Cardiac fibroblast (primary cell): ENCODE measurements at places on chromosomes 7 and 10.

DNA sequence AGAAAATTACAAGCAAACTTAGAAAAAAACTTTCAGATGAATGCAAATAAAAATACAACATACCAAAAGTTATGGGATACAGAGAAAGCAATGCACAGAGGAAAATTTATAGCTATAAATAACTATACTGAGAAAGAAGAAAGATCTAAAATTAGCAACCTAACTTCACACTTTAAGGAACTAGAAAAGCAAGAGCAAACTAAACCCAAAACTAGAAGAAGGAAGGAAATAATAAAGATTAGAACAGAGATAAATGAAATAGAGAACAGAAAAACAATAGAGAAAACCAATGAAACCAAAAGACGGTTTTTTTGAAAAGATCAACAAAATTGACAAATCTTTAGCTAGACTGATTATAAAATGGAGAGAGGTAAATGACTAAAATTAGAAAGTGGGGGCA is 9.6 kb upstream of the STRA8 start:
- DNase-seq = no peak

- DNase-seq = no peak
Observed at GRCh38 chr10:37314862-37315261, 189.5 kb downstream of the ANKRD30A start.

DNA sequence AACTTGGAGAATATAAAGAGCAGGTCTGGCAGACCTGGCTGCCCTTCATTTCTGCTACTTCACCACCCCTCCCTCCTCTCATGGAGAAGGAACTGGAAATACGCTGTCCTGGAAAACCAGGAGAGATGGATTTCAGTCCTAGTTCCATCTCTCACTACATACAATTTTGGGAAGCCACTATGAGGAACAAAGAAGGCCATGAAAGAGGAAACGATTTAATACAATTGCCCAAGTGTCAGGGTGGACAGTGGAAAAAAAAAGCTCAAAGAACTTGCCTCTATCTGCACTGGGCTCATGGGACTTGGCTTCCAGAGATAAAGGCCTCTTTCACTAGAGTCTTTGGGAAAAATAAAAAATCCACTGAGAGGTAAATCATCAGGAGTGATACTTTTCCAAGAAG is 561.7 kb downstream of the KCNMA1 start:
- DNase-seq = no peak

GRCh38 chr10:62638062-62638477 is 166.4 kb upstream of the ADO start:
- peak; percentile 62 for DNase-seq

- no peak for DNase-seq
Observed at GRCh38 chr7:85498031-85498430, 311.2 kb upstream of the SEMA3D start.

DNA sequence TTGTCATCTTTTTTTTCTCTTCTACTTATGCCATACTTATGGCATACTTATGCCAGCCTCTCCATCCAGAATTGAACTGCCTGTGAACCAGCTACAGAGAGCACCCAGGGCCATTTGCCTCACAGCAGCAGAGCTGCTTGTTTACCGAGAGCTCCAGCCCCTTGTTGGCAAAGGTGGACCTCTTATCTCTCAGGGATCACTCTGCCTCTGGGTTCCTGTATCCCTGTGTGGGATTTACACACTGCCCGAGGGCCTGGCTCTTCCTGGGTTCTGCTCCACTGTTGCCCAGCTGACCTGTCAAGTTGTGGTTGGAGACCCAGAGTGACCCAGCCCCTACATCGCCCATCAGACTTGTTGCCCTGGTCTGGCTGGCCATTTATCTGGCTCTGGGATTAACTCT is 22.3 kb downstream of the MRPS33 start:
- DNase-seq = no peak

GRCh38 chr7:39299695-39300094 is 266.5 kb upstream of the YAE1 start:
- DNase-seq = no peak

DNA sequence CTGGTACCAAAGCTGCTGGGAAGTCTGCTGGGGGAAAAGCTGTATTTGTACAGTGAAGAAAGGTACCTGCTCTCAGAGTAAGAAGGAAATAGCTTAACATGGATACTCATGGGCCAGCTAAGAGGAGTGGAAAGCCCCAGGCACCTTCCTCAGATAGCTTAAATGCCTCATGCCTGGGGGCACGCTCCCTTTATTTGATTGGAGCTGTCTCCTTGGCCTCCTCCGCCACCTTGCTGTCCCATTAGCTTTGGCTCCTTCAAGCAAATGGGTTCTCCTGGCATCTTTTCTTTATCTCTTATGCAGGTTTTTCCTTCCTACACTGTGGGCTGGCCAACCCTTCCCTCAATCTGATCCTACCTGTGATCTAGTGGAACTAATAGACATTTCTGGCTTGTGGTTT is 318.5 kb downstream of the SH2D4B start:
- DNase-seq = no peak

DNA sequence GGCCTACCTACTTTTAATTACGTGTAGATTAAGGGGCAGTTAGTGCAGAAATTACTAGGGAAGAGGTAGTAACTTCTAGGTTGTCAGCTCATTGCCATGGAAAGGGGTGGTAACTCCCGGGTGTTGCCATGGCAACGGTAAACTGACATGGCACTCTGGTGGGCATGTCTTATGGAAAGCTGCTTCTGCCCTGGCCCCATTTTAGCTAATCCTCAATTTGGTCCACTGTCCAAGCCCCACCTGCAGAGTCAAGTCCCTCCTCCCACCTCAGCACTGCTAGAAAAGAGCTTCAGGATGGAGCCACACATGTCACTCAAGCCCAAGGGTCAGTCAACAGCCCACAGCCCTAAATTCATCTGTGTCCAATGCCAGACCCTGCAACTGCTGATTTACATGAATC is 7.5 kb upstream of the ZKSCAN1 start:
- no peak for DNase-seq

DNA sequence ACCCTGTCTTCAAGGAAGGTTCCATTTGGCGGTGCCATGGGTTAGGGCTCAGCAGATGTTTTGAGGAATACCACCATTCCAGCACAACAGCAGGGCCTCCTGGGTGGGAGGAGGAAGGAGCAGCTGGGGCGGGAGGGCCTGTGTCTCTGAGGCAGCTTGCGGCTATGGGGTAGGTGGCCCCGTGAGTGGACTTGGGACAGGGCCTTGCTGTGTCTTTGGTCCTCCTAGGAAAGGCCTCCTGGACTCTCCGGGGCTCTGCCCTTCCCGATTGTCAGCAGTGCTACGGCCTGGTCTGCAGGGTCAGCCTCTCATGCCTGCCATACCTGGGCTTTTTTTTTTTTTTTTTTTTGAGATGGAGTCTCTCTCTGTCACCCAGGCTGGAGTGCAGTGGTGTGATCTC is 96.7 kb downstream of the PAXIP1 start:
- DNase-seq = no peak

GRCh38 chr10:106384496-106384895 is 780.0 kb downstream of the SORCS1 start:
- DNase-seq = peak; percentile 70

- DNase-seq = no peak
Observed at GRCh38 chr10:7421526-7421925, 10.7 kb upstream of the SFMBT2 start.

DNA sequence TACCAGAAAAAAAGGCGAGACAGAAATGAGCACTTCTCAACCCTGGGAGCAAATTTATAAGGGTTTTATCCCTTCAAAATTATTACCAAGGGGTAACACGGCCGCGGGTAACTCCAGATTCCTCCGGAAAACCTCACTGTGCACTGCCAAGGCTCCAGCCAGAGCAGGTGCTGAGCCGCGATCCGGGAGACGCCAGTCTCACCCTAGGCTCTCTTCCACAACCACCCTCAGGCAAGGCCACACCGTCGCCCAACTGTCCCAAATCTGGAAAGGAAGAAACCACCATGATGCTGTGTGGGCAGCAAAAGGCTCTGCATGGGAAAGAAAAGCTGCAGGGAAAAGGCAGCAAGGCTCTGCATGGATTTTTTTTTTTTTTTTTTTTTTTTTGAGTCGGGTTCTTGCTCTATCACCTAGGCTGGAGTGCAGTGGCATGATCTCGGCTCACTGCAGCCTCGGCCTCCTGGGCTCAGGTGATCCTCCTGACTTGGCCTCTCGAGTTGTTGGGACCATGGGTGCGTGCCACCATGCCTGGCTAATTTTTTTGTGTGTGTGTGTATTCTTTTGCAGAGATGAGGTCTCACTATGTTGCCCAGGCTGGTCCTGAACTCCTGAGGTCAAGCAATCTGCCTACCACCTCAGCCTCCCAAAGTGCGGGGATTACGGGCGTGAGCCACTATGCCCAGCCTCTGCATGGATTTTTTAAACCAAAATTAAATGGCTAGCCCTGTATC is 39.0 kb downstream of the MAD1L1 start:
- DNase-seq = no peak

DNA sequence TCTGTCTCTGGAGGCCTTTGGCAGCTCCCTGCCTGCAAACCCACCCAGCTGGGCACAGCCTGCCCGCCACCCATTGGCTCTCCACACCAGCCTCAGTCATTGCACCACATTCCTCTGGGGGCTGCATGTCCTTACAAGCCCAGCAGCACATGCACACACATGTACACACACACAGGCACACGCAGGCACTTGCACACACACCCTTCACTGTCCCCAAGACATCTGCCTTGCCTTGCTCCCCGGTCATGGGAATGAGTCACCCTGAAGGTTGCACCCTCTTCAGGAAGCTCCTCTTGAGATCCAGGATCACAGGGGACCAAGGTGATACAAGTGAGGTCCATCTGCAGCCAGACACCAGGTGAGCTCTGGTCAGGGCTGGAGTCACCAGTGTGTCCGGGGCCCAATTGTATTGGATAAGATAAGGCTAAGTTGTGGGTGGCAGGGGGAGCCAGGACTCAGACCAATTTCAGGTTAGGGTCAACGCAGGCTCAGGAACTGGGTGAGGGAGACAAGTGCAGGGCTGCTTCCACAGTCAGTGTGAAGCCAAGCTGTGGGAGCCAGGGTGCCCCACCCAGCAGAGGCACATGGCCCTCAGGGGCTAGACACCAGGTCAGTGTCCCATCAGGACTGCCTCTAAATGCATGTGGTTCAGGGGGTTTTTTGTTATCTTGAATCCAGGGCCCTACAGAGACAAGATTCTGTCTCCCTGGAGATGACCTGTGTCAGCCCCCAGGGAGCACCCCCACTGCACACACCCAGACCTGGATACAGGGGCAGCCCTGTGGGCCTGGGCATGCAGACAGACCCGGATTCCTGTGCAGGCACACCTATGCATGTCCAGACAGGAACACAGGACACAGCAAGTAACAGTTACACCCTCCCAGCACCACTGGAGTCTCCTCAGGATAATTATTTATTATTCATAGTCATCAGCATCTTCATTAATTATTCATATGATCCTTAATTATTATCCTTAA is 33.8 kb downstream of the KCNH2 start:
- no peak for DNase-seq

DNA sequence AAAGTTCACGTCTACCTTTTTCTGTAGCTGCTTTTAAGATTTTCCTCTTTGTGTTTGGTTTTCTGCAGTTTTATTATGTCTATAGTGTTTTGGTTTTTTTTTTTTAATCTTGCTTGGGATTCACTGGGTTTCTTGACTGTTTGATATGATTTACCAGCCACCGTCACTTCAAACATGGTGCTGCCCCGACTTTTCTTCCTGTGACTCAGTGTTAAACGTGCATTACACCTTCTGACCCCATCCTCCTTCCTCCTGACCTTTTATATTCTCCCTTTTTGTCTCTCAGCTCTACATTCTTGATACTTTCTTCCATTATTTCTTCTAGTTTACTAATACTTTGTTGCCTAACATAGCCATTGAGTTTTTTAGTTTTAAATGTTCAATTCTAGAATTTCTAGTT is 61.5 kb downstream of the GNA12 start:
- DNase-seq = no peak

- no peak for DNase-seq
Observed at GRCh38 chr7:134714470-134715205, 64.8 kb upstream of the CALD1 start.

DNA sequence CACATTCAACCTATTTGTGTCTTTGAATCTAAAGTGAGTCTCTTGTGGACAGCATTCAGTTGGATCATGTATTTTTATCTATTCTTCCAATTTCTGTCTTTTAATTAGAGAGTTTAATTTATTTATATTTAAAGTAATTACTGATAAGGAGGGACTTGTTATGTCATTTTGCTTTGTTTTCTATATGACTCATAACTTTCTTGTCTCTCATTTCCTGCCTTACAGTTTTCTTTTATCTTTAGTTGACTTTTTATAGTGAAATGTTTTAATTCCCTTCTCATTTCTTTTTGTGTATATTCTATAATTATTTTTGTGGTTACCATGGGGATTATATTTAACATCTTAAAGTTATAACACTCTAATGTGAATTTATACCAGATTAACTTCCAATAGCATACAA is 7.3 kb upstream of the ZNF518A start:
- DNase-seq = no peak

- no peak for DNase-seq
Observed at GRCh38 chr7:123533553-123533917, 860 bp downstream of the IQUB start.

- no peak for DNase-seq
Observed at GRCh38 chr7:151735851-151736402, 141.0 kb downstream of the PRKAG2 start.

DNA sequence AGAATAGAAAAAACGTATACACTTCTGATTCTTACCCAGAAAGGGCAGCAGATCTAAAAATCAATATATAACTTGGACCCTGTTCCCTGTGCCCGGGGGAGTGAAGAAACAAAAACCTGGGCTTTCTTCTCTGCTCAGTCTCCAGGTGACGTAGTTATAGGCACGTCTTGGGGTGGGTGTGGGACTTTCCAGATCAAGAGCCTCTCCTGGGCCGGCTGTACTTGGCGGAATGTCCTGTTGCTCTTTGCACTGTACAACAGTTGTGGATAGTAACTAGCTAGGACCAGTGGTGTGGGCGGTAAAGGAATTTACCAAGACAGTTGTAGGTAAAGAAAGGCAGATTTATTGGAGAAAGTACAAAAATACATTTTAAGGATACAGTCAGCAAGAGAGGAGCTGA is 40.4 kb upstream of the STEAP4 start:
- no peak for DNase-seq

GRCh38 chr7:67743501-67743900 is 746.9 kb downstream of the TYW1 start:
- peak; percentile 43 for DNase-seq

DNA sequence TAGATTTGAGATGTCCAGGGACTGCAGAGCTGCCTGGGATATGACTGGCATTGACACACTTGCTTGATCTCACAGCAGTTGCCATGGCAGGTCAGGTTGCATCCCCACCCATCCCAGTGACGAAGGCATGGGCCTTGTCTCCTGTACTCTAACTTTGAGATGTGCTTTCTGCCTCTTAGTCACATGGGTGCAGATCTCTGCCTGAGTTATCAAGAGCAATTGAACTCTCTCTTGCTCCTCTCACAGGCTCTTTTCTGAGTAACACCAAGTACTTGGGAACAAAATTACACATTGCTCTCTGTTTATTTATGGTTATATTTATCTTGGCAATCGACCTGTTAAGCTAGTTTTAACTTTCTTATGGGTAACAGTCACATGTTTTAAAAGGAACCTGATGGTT is 237.3 kb downstream of the NSUN6 start:
- no peak for DNase-seq

- no peak for DNase-seq
Observed at GRCh38 chr10:86666538-86666937, 1.8 kb upstream of the LDB3 start.

GRCh38 chr10:89162596-89162995 is 44.5 kb downstream of the CH25H start:
- no peak for DNase-seq

GRCh38 chr10:3848005-3848774 is 63.2 kb upstream of the KLF6 start:
- peak; percentile 74 for DNase-seq
